ENCODE measurements at places on chromosomes 2 and 18.

- no peak for DNase-seq
Measured at GRCh38 chr2:205539603-205540002, 142.7 kb upstream of the NRP2 start.

DNA sequence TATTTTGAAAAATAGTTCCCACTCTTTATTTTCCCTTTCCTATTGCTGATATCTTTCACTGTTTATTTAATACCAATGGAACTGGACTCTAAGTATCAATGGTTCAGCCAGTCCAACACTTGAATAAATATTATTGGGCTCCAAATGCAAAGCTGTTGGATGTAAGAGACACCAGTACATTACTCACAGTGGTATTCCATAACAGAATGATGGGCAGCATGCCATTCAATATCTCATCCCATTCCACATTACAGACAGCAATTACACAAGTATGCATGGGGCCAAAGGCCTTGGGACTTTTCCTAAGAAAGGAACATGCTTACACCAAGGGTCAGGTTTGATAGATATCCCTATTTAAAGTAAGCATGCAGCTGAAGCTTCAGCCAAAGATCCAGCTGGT is 231.9 kb downstream of the RND3 start:
- no peak for DNase-seq

GRCh38 chr2:33059471-33060156 is 112.9 kb downstream of the LTBP1 start:
- no peak for DNase-seq

- DNase-seq = no peak
Measured at GRCh38 chr2:185787227-185788145, 48.9 kb downstream of the FSIP2 start.

GRCh38 chr2:6945087-6945813 is 28.0 kb downstream of the RNF144A start:
- no peak for DNase-seq

DNA sequence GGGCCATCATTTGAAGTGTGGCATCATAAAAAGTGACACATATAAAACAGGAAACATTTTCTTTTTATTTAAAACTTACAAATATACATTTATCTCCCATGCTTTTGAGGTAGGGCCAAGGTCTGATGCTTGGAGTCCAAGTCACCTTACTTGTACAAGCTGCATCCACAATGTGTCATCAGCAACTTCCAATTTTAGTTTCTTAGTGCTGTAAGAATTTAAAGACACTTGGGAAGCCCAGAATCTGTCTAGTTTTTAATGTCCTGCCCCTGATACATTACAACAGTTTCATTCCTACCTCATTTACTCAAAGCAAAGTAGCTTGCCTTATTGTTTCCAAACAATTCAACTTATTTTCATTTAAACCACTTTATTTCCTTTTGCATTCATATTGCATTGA is 297.7 kb downstream of the MTX2 start:
- DNase-seq = no peak

GRCh38 chr18:47677952-47678351 is 252.5 kb downstream of the SMAD2 start:
- DNase-seq = peak; percentile 17

- DNase-seq = no peak
Measured at GRCh38 chr2:1055014-1055595, 104.5 kb downstream of the SNTG2 start.

GRCh38 chr18:27856820-27857219 is 320.1 kb downstream of the CDH2 start:
- no peak for DNase-seq

DNA sequence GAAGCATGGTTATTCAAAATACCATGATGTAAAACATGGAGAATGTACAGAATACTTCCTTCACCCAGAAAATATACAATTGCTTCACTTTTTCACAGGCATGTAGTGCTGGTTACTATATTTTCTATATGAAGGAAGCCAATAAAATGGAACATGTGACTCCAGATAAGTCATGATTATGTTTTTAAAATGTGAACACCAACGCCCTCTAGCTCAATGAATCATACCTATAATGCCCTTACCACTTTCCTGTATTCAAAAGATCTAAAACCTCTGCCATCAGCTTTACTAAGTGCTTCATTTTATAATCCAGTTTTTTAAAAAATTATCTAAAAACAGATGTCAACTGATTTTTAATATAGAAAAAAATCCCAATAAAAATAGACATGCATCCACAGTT is 59.9 kb downstream of the SMAD2 start:
- no peak for DNase-seq

DNA sequence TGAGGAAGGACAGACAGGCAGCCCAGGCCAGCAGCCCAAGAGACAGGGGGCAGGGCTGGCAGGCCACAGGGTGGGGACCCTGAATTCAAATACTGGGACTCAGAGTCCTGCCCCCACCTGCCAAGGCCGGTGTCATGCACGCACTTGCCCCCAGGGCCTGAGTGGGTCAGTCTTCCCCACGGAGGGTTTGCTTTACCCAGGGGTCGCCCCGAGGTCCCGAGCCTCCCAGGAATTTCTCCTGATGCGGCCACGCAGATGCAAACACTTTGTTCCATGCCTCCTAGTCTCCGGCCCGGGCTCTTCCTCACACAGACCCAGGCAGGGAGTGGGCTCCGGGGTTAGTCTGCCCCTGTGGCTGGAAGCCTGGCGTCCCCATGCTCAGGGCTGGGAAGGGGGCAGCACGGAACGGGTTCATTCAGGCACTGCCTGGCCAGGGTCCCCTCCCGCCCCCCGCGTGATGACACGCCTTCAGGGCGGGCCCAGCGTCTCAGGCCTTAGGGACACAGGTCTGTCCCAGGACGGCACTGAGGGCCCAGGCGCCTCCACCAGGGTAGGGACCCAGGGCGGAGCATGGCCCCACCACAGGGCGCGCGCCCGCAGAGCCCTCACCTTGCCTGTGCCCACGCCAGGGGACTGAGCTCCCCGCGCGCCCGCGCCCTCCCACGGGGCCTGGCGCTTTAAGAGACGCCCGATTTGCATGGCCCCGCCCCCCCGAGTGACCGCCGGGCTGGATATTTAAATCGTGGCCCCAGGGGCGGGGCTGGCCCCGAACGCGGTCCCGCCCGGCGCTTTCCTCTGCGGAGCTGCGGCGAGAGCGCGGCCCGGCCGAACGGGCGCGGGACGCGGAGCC is at the start of gene SNED1:
TSS of gene SNED1 (plus strand) at position 763 of the 850 bp plus-strand sequence. CDS start 220 bp downstream, outside the sequence.
- DNase-seq = peak; percentile 57

DNA sequence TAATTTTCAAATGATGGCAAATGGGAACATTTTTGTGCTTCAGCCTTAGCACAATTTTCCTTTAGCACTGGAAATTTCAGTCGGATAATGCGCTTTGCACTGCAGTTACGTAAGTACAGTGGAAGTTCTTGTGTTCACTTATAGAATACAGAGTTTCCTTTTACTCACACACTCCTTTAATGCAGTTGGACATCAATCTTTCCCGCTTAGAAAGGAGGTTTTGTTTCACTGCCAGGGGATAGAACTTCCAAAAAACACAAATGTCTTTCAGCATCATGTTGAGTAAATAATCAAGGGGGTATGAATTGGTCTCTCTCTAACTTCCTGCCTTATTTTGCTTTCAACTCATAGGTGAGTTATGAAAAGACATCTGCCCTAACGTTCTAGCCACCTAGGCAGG is 63.2 kb downstream of the TGFA start:
- DNase-seq = no peak

DNA sequence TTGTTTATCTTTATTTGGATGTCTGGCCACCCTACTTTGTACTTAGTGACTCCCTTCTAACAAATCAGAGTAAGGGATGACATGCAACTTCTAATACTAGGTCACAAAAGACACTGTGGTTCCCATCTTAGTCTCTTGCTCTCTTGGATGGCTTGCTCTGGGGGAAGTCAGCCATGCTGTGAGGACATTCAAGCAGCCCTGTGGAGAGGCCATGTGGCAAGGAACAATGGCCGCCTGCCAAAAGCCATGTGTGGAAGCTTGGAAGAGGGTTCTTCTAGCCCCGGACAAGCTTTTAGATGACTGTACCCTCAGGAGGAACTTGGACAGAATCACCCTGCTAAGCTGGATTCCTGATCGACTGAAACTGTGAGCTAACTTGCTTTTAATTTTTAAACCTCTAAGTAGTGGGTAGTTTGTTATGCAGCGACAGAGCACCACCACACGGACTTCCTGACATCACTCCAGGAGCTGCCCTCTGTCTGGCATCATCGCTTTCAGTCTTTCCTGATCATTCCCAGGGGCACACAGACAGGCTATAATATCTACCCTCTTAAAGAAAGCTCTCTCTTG is 116.8 kb upstream of the ODC1 start:
- DNase-seq = no peak

GRCh38 chr2:153394247-153394646 is 84.3 kb downstream of the RPRM start:
- no peak for DNase-seq

- DNase-seq = no peak
Measured at GRCh38 chr18:26961839-26962238, 96.3 kb upstream of the AQP4 start.

GRCh38 chr2:101387151-101387834 is at the start of gene CREG2:
Gene CREG2, minus strand, starts transcription at chr2:101387503. Its CDS starts 46 bp downstream, at chr2:101387457.
- DNase-seq = peak; percentile 33

- no peak for DNase-seq
Measured at GRCh38 chr2:120632796-120633646, 102.6 kb upstream of the GLI2 start.

GRCh38 chr2:36287363-36288275 is 68.0 kb upstream of the CRIM1 start:
- DNase-seq = no peak

DNA sequence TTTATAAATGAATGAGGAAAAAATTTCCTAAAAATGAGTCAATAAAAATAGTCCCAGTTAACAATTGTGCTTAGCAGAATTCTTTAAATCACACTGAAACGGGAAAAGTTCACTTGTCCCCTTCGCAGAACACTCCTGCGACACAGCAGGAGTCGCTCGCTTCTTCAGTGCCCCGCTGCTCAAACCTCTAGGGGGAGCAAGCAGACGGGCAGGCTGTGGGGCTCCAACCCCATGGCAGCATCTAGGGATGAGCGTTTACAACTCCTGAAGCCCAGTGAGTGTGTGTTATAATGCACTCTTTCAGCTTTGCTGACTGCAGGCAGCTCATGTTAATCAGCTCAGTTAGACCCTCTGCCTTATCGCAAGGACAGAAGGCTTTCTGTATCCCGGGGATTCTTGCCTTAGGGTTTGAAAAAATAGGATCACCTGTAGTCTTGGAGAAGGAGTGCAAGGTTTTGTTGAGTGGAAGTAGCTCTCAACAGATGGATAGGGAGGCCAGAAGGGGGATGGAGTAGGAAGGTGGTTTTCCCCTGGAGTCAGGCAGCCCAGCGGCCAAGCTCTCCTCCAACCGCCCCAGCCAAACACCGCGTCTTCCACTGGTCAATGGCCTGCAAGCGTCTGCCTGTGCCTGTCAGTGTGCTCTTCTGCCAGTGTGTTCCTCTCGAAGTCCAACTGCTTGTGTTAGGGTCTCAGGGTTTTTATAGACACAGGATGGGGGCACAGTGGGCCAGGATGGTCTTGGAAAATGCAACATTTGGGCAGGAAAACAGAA is 1977.7 kb upstream of the LRRTM1 start:
- DNase-seq = no peak

GRCh38 chr18:5455674-5456073 is 88.1 kb downstream of the EPB41L3 start:
- no peak for DNase-seq

- DNase-seq = peak; percentile 31
Measured at GRCh38 chr2:128178650-128179460, 87.9 kb downstream of the UGGT1 start.

GRCh38 chr2:20618886-20619521 is 31.9 kb downstream of the HS1BP3 start:
- no peak for DNase-seq

DNA sequence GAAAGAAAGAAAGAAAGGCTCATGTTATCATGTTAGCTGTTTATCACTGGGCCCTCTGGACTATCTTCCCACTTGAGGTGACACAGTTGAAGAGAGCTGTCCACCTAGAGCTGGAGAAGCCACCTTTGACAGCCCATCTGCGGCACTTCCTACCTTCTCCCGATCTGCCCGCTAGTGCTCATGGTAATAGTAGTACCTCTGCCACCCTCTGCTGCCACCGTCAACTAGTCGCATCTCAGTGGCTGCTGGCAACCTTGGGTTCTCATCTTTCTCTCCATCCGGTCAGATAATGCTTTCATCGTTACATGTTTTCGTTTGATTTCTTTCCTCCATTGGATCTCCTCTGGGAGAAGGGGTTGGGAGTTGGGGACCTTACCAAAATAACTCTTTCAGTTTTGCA is 63.2 kb upstream of the COPS8 start:
- DNase-seq = no peak

DNA sequence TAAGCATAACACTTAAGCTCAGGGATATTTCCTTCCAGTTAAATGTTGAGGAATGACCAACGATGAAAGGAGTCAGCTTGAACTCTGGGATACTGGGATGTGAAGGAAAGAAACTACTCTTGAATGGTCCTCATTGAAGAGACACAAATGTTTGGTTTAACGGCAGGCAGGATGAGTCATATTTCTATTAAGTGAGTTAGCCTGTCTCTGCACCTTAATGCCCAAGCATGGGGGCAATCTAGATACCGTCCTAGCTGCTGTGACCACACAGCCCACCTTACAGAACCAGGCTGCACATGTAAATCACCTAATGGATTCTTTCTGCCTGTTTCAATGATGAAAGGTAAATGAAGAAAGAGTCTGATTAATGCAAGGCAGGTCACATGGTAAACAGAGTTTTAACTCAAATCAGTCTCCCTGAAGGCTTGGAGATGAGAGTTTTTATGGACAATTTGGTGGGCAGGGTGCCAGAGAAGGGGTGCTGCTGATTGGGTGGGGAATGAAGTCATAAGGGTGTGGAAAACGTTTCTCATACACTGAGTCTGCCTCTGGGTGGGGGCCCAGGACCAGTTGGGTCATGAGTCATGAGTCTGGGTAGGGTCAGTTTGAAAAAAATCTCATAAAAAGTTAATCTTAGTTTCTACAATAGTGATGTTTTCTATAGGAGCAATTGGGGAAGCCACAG is 144.6 kb upstream of the MMADHC start:
- no peak for DNase-seq

DNA sequence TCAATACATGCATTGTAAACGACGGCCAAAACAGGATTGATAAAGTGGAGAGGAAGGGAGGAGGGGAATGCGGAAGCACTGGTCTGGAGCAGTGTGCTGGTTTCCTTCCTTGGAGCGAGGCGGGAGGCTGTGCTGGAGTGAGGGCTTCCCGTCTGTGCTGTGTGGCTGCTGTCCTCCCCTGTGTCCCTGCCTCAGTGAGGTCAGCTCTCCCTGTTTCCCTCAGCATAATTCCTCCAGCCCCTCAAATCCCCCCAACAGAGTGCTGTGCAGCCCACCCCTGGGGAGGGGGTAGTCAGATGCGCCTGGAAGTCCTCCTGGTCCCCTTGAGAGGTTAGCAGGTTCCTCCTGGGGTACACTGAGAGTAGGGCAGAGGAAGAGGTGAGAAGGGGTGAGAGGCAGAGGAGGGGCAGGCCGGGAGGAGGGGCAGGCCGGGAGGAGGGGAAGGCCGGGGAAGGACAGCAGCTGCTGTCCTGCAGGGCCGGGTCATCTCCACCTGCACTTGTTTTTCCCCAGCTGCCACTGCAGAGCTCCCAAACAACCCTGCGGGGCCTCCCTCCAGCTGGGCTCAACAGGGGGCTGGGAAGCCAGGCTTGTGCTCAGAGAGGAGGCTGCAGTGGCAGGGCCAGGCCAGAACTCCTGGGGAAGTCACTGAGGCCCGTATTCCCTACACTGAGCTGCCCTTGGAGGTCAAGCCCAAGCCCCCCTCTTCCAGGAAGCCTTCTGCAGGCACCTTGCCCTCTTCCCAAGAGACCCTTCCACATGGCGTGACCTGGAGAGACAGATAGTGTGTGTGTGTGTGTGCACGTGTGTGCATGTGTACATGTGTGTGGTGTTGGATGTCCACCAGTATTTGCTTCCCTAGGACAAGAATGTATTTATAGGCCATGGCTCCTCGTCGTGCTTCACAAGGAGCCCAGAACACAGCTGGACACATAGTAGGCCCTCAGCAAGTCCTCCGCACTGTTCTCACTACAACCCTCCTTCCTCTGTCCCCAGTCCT is 13.2 kb upstream of the ATP6V1B1 start:
- DNase-seq = no peak
